Amniotic stem cell (primary cell): ENCODE measurements at places on chromosomes 6 and 20.

DNA sequence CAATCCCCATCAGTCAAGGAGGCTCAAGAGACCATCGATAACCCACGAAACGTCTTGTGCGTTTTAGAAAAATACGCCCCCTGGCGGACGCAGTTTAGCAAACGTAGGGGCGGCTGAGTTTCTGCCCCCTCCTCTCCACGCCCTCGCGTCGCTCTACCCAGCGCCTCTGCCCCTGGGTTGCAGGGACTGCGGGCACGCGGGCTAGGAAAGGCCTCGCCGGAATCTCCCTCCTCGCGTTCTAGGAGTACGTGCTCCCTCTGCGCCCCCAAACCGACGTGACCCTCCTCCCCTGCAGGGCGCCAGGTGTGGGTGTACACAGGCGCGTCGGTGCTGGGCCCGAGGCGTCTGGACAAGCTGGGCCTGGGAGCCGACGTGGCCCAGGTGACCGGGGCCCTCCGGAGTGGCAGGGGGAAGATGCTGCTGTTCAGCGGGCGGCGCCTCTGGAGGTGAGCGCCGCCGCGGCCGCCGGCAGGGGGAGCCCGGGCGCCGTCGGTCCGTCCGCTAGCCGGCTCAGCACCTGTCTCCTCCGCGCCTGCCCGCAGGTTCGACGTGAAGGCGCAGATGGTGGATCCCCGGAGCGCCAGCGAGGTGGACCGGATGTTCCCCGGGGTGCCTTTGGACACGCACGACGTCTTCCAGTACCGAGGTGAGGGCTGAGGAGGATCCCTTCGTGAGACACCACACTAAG lies 5.3 kb downstream of the MMP9 start:
- DNase-seq: no peak

- DNase-seq: no peak
Measured at GRCh38 chr6:147970970-147971369, 371.7 kb upstream of the SASH1 start.

DNA sequence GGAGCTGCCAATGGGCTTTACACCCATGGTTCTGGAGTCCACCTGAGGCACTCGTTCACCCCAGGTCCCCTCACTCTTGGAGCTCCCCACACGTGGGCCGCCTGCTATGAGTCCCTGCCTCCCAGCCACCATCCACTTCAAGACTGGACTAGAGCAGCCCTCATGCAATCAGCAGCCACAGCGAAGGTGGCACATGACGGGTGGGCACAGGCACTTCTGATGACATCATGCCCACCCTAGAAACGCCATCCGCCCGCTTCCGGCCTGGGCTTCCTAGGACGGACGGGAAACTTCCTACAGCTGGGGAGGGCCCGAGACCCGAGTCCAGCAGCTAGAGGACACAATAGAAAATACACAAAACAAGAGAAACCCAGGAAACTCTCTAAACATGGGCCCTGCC lies 85.5 kb downstream of the PDE10A start:
- no peak for DNase-seq

DNA sequence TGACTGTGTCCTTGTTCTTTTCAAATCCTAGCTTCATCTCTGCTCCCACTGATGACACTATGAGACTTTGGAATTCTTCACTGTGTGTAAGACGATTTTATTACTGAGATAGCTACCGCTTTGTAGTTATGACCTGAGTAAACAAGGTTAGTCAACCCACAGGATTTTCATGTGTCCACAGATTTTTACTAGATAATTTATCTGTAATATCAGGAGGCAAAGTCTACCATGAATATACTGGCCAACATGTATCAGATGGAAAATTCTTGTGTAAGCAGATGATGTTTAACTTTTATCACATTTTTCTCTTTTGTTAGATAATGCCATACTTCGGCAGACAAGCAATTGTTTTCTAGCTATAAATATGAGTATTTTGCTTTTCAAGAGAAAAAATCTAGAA lies 119.8 kb downstream of the SGK1 start:
- no peak for DNase-seq

DNA sequence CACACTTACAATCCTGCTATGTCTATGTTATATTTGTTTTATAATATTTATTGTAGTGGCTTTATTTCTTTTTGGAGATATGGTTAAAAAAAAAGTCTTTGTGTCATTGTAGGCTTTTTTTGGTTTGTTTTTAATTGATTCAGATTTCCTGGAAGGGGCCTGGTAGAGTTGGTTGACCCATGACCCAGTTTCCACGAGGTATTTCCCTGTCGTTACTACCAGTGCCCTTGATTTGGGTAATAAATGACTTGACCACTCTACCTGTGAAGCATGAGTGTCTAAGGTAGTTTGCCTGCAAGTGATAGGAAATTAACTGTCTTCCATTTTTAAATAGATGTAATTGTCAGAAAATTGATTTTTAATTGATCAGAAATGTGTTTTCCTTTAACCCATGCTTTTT lies 121.0 kb downstream of the JARID2 start:
- DNase-seq: no peak

GRCh38 chr20:53223626-53224172 lies 251.5 kb downstream of the TSHZ2 start:
- DNase-seq: no peak

- peak; percentile 27 for DNase-seq
Measured at GRCh38 chr6:29763491-29764289, 40.5 kb downstream of the HLA-F start.

GRCh38 chr6:10412461-10413261 lies 2.2 kb downstream of the TFAP2A start:
- DNase-seq: no peak

DNA sequence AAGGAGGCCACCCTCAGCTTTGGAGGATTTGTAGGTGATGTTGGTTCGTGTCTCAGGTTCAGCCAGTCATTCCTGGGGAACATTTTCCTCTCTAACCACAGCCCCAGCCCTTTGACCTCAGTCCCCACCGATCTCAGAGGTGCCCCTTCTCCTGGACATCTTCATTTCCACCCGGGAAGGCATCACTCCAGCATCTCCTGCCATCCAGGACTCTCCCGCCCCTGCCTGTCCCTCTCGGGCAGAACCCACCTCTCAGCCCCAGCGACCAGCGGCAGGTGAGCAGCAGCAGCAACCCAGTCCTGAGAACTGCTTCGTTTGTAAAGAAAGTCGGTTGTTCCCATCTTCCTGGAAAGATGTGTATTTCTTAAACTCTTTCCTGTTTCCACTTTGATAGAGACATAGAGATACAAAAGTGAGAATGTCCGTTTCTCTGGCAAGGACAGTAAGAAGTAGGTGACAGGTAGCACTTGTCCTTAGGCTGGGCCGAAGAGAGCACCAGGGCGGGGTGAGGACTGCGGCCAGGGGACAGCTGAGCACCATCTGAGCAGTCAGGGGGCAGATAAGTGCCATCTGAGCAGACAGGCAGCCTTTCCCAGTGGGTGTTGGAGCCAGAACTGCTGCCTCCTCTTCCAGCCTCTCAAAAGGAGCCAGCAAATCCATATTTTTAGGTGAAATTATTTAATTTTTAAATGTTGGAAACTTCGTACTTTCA lies 142.2 kb downstream of the CDH4 start:
- no peak for DNase-seq

- no peak for DNase-seq
Measured at GRCh38 chr20:33490934-33491656, 1.2 kb downstream of the CBFA2T2 start.

GRCh38 chr20:25239387-25240370 lies 8.2 kb upstream of the PYGB start:
- no peak for DNase-seq
